ENCODE measurements at places on chromosomes 11 and 22.
A peak's percentile ranks its signal among the peaks of the same experiment; 100 is the strongest.

DNA sequence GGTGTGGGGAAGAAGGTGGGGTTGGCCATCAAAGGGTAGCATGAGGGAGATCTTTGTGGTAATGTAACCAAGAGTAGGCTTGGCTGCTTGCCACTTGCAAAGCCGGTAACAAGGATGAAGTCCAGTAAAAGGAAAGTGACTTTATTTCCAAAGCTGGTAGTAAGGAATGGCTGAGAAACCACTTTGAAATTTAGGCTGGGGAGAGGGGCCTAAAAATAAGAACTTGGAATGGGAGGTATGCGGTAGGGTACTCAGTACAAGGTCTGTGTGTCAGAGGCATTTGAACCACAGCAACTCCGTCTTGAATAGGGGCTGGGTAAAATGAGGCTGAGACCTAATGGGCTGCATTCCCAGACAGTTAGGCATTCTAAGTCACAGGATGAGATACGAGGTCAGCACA is 216.0 kb upstream of the ISX start:
- no peak for DNase-seq

DNA sequence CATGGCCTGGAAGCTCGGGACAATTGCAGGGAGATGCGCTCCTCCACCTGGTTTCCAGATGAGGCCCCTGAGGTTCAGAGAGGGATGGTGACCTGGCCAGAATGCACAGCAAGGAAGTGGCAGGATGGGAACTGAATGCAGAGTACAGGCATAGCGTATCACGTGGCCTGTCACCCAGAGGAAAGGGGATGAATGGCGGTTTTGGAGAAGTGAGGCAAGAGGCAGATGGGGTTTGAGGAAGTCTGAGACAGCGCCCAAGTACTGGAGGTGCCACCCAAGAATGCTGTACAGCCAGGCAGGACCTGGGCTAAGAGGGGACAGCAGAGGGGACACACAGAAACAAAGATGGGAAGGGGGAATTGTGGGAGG is 4.9 kb downstream of the RAB3IL1 start:
- DNase-seq = no peak

DNA sequence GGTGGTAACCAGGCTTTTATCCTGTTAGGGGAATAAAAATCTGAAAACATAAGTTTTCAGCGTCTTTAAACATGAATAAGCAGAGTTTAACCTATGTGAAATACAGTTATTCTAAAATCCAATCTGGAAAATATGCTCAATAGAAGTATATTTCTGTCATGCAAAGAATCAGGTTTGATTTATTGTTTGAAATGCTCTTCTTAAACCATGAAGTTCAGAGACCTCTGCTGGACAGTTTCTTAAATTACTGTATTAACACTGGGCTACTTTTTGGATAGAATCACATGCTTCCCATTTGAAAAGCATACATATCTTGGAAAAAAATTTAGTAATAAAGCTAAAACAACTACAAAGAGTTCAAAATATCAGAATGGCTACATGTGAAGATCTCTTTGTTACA is 25.4 kb downstream of the APIP start:
- no peak for DNase-seq

DNA sequence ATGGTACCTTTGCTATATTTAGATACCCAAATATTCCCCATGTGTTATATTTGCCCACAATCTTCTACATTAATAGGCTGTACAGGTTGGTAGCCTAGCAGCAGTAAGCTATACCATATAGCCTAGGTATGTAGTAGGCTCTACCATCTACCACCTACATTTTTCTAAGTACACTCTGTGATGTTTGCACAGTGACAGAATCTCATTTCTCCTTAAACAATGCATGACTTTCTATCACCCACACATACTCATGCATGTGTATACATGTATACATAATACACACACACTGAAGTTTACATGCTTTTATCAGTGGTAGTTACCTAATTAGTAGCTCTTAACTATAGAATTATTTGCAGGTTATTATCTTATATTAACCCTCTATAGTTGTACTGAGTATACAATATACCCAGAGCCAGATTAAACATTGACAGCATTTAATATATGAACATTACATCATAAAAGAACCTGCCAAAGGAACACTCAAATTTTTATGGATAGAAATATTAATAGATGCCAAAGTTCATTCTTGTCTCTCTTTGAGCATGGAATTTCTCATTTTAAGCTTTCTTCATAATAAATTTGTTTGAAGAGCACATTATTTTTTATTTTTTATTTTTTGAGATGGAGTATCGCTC is 51.4 kb downstream of the ELP4 start:
- no peak for DNase-seq

DNA sequence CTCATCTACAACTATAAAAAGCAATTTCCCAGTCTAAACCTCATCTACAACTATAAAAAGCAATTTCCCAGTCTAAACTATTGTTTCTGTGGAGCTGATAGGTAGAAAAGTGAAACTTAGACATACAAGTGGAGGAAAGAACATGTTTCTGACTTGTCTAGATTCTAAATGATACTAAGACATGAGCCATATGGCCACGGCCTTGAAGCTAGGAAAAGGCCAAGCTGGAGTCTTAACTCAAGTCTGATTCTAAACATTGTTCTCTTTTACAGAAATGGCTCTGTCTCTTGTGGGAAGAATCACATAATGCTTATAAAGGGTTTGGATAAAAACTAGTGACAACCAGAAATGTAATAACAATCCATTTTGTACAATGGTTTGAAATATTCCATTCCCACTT is 43.8 kb upstream of the LARGE1 start:
- DNase-seq = no peak

- DNase-seq = no peak
These were observed 20.4 kb downstream of the ALKBH8 start for GRCh38 chr11:107545101-107545514.

- DNase-seq = no peak
These were observed 2.1 kb upstream of the KIAA1671 start for GRCh38 chr22:24950272-24950902.

DNA sequence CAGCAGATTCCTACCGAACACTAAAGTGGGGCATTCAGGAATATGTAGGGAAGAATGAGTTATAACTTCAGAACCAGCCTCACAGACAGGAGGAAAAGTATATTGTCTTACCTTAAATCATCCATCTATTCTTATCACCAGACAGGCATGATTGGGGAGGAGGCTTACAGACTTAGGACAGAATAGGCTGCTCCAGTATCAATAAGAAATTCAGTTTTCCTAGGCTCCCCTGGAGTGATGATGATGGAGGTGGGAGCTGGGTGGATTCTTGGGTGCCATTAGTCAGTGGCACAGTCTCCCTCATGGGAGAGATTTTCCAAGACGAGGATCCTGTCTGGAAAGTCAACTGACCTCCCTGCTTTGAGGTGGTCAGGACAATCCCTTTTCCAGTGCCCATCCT is 225.0 kb downstream of the AASDHPPT start:
- no peak for DNase-seq

DNA sequence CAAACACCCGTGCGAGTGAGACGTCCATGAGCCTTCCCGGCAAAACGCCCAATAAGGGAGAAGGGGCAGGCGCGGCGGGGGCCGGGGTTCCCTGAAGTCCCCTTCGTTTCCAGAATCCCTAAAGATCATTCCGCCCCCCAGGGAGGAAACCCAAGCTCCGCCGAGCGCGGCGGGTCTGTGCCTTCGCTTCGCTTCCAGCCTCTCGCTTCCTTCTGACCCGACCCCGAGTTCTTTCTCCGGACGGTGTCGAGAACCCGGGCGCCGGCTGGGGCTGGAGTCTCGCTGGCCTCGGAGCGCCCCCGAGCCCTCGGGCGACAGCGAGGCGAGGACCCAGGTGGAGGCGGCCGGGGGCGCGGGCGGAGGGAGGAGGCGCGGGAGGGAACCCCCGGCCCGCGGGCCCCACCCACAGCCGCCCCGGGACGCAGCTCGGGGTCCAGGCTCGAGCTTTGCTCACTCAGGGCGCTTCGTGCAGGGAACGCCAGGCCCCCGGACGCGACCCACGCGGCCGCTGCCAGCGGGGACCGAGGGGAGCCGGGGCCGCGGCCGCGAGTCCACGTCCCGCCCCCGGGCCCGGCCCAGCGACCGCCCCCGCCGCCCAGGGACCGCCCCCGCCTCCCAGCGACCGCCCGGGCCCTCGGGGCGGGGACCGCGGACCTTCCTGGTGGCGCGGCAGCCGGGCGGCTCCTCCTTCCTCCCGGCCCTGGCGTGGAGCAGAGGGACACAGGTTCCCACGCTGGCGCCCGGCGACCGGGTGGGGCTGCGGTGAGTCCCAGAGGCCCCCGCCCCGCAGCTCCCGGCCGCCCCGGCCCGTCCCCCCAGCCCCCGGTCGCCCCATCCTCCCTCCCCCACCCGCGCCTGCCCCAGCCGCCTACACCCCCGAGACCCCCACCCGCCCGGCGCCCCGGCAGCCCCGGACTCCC is at the start of gene PGGHG:
TSS of gene PGGHG (plus strand) at position 649 of the 920 bp plus-strand sequence. CDS start 691 bp downstream, outside the sequence.
- DNase-seq = no peak

- peak; percentile 40 for DNase-seq
These were observed 30.7 kb downstream of the SCUBE2 start for GRCh38 chr11:9060700-9061111.

- no peak for DNase-seq
These were observed 39.1 kb downstream of the MMP27 start for GRCh38 chr11:102666331-102666957.

DNA sequence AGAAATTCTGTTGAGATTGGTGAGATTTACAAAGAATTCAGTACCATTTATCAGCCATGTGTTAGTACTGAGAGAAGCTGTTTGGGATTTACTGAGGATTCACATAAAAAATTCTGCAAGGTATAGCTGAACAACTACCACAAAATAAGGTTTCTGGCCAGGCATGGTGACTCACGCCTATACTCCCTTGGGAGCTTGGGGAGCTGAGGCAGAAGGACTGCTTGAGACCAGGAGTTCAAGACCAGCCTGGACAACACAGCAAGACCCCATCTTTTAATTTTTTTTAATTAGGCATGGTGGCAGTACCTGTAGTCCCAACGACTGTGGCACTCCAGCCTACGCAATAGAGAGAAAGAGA is 86.7 kb downstream of the SIK3 start:
- no peak for DNase-seq

DNA sequence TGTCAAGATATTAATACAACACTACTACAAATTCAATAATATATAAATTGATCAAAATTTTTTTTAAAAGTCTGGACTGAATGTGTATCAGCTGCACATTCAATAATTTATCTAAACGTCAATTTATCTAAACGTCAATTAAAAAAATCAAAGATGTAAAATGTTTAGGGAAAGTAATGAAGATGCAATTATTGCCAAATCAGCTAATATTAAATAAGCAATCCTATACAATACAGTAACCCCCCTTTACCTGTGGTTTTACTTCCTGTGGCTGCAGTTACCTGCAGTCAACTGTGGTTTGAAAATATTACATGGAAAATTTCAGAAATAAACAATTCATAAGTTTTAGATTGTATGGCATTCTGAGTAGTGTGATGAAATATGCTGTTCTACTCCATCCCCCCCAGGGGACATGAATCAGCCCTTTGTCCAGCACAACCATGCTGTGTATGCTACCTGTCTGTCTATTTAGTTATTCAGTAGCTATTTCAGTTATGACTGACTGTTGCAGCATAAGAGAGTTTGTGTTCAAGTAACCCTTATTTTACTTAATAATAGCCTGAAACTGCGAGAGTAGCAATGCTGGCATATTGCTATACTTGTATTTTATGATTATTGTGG is 72.2 kb downstream of the CWF19L2 start:
- DNase-seq = no peak

GRCh38 chr11:43984519-43985385 is 42.3 kb downstream of the C11orf96 start:
- DNase-seq = no peak

DNA sequence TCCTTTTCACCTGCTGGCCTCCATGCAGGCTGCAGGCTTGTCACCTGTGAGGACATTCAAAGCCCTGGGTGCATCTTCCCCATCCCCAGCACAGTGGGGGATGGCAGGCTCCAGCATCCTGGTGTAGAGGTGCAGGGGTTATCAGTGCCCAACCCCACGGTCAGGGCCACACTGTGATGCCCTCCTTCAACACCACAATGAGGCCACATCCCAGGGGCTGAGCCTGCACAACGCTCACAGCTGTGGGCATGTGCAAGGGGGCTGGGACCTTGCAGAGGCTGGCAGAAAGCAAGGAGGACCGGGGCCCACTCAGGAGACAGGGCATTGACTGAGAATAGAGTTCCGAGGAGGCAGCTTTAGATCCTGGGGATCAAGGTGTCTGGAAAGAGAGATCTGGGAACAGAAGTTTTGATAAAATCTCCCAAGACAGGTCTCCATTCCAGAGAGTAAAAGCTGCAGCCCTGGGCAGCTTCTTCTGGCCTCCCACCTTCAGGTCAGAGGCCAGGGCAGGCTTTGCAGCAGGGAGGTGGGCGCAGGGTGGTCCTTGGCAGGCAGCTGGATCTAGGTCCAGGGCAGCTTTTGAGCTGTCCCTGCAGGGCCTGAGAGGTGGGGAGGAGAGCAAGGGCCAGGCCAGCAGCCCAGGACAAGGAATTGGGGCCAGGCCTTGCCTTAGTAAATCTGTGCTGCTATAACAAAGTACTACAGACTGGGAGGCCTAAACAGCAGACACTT is 250.8 kb upstream of the B3GAT1 start:
- no peak for DNase-seq

DNA sequence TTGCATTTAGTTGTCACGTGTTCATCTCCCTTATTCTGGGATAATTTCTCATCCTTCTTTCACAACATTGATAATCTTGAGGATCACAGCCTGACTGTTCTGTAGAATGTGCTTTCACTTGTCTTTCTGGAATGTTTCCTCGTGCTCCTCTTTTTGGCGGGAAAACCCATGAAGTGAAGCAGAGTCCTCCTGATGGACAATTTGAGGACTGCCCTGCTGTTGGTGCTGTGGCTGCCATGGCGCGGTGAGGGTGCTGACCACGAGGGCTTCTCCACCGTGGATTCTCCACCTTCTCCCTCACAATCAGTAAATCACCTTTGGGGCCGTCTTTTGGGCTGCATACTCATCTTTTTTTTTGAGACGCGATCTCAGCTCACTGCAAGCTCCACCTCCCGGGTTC is 946.9 kb downstream of the BRD1 start:
- no peak for DNase-seq

GRCh38 chr11:133082841-133083488 is 449.3 kb downstream of the OPCML start:
- peak; percentile 9 for DNase-seq

GRCh38 chr11:132101881-132102280 is 731.5 kb downstream of the NTM start:
- DNase-seq = no peak

DNA sequence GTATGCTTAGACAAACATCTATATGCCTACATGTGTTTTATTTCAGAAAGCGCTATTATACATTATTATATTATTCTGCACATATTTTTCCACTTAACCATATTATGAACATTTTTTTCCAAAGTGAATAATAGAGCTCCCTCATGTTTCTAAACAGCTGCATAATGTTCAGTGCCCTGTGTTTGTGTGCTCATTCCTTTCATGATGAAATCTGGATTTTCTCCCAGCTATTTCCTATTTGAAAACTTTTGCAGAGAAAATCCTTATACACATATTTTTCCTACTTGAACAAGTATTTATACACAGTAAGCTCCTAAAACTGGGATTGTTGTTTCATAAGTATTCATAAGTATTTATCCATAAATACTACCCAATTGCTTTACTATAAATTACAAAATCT is 18.1 kb upstream of the RFPL2 start:
- no peak for DNase-seq
